ENCODE measurements at places on chromosomes 5 and 9.

GRCh38 chr9:2469681-2470221 is 151.8 kb upstream of the VLDLR start:
- peak; percentile 96 for ATAC-seq

GRCh38 chr9:97386733-97387503 is 25.0 kb upstream of the TDRD7 start:
- peak; percentile 88 for ATAC-seq

DNA sequence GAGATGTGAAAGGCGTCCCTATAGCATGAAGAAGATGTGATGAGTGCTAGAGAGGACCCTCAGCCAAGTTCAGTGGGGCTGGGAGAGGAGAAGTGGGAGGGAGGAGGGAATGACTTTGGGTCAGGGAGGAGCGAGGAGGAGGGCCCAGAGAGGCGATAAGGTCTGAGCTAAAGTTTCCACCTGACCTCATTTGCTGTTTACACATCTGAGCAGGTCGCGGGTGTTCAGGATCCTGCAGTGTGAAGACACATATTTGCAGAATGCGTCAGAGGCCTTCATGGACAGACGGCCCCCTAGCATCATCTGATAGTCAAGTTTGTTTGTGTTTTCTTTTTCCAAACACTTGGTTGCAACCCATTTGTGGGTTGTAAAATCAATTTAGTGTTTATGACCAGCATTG is 18.9 kb upstream of the IGFBPL1 start:
- ATAC-seq: no peak

DNA sequence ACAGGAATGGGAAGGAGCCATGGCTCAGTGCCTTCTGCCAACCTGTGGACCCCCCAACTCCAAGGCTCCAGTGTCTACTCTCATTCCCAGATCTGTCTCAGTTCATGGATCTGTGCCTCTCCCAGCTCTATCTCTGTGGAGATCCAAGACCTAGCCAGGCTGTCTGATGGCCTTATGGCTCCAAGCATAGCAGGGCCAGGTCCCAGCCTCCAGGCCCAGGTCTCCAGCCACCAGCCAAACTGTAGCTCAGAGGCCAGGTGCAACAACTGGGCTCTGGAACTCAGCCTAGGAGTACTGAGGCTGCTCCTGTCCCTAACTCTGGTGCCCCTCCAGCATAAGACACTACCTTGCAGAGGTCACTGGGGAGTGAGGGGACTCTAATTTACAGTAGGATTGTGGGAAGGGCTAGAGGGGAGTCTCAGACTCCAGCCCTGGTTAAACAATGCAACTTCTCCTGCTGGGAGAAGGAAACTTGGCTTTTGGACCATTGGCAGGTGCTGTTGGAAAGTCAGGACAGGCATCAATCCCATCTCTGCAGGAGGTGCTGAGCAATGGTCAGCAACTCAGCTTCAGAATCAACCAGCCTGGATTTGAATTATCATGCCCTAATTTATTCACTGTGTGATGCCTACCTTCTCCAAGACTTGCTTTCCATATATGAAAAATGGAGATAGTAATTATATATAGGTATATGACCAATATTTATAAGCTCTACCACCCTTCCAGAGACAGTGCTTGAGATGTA is 63.0 kb downstream of the PCDH1 start:
- no peak for ATAC-seq

DNA sequence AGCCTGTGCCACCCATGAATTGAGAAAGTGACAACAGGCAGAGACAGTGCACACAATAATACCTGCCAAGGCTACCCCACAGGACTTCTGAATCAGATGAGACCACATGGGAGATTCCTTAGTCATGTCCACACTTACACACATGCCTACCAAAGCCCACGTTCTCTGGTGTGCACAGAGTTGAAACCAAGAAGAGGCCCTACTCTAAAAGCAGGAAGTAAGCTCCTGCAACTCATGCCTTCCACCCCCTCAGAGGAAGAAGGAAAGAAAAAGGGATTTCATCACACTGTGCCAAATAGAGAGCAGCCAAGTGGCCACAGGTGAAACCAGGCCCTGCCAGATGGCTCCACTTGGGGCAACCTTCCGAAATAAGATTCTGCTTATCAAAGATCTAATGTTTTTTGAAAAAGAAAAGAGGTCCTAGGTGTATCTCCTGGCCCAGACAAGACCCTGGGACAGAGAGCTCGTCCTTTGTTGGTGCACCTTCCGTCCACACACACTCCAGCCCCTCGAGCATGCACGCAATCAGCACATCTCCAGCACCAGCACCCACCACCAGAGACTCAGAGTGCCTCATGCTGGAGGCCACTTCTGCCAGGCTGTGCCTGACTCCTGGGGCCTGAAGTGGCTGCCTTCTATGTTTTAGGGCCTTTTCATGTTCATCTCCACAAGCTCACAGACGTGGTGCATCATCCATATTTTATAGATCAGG is 114.6 kb upstream of the SPOCK1 start:
- ATAC-seq: no peak

- peak; percentile 34 for ATAC-seq
Measured at GRCh38 chr5:179870403-179870903, 11.8 kb upstream of the MRNIP start.

DNA sequence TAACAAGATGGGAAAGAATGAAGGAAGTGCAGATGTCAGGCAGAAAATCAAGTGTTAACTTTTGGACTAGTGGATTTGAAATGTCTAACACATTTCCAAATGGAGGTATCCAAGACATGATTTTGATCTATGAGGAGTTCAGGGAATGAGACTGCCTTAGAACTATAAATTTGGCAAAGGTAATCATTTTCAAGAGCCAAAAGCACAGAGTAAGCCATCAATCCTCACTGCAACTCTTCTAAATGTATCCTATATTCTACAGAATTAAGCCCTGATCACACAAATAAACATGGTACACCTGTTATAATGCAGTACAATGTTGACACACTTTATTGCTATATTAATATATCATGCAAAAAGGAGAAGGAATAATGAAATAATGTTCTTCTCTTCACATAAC is 55.6 kb downstream of the SETX start:
- ATAC-seq: no peak

DNA sequence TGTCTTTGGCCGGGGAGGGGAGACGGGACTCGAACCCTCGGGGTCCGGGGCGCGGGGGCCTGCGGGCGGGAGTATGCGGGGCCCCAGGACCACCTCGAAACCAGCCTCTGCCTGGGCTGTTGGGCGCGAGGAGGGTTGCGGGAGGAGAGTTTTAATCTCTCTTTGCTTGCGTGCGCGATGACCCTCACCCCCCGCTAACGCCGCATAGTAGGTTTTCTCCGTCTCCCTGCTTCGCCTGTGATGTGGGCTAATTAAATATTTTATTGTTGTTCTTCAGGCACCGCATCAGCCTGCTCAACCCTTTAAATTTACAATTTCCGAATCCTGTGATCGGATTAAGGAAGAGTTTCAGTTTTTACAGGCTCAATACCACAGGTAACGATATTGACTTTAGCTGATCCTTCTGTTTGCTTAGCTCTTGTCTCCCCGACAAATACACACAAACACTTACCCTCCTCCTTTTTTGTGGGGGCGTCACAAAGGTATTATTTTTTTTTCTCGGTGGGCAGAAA is 1.7 kb downstream of the TLE4 start:
- ATAC-seq: no peak

DNA sequence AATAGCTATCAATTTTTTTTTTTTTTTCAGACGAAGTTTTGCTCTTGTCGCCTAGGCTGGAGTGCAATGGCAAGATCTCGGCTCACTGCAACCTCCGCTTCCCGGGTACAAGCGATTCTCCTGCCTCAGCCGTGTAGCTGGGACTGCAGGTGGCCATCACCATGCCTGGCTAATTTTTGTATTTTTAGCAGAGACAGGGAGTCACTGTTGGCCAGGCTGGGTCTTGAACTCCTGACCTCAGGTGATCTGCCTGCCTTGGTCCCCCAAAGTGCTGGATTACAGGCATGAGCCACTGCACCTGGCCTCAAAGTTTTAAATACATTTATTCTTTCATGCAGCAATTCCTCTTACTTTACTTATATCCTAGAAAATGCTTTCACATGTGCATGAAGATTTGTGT is 17.6 kb downstream of the TRIM14 start:
- no peak for ATAC-seq

GRCh38 chr5:153672347-153673090 is 182.0 kb downstream of the GRIA1 start:
- no peak for ATAC-seq

- peak; percentile 24 for ATAC-seq
Measured at GRCh38 chr5:169197343-169197742, 103.6 kb downstream of the SLIT3 start.

DNA sequence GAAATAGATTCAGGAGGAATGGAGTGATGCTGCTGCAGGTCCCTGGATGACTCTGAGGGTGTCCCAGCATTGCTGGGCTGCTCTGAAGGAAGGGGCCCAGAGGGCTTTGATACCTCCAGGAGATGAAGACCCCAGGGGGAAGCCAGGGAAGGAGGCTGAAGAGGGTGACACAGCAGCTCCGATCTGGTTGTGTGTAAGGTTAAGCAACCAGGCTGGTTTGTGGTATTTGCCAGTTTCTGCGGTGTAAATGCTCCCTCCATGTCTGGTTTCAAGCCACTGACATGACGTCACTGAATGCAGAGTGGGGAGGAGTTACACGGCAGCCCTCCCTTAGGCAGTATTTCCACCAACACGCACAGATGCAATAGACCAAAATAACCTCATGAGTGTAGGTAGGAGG is 40.0 kb upstream of the ORM1 start:
- ATAC-seq: peak; percentile 51

DNA sequence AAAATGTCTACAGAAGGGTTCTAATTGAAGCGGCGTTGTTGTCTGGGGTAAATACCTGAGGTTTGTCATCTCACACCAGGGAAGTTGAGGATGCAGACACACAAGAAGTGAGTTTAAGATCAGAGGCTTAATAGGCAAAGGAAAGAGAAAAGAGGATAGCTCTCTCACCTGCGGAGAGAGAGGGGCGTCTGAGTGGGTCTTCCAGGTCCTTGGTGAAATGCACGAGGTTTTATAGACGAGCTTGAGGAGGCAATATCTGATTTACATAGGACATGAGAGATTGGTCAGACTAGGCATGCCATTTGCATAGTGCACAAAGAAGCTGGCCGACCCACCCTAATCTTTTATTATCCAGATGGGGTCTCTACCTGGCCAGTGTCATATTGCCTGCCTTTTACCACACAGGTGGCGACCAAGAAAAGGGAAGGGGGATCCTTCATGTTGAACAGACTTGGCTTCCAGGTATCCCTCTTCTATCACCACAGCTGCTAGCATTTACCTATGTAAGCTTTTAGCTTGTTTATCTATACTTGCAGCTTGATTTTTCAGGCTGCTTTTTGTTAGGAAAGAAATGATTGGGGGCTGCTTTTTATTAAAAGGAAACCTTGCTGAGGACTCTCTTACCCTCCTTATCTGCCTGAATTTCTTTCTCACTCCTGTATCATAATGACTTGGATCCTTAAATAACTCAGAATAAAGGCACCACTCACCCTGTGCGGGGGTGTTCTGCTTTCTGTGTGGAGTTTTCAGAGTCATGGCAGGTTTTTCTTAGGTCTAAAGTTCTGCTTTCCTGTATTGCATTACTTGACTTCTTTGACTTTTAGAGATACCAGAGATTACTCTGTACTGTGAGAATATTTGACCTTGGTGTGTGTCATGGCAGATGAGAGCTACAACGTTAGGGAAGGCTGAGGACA is 9.4 kb upstream of the GLT6D1 start:
- no peak for ATAC-seq

DNA sequence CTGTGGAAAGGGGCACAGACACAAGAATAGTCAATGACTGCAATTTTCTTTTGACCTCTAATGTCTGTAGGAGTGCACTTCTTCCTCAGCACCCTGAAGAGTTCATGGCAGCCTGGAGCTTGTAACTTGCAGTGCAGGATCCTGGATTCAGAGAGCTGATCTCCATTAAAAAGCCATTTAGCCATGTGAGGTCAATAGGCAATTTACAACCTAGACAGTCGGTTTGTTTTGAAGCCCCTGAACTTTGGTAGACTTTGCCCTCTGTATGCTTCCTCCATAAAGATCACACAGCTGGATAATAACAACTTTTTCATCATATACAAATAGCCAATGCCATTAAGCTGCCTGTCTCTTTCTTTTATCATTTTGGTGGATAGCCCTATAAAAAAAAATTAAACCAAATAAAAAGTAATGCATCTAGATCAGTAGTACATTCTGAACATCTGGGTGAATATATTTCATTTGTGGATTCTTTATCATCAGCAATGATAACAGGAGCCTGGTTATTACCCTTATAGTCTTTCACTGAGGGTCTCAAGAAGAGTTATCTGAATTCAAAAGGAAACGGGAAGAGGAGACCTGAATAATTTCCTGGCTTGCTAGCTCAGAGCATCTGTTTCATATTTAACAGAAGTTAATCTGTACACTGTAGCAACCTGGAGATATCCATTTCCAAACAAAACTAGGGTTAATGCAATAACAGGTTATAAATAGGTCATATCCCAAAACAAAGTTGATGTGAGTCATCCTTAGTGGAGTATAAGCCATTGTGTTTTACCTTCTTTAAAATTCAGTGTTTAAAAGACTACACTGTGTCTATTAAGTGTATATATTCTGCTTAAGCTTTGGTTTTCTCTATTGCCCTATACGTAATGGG is 193.8 kb upstream of the ACTBL2 start:
- peak; percentile 96 for ATAC-seq

DNA sequence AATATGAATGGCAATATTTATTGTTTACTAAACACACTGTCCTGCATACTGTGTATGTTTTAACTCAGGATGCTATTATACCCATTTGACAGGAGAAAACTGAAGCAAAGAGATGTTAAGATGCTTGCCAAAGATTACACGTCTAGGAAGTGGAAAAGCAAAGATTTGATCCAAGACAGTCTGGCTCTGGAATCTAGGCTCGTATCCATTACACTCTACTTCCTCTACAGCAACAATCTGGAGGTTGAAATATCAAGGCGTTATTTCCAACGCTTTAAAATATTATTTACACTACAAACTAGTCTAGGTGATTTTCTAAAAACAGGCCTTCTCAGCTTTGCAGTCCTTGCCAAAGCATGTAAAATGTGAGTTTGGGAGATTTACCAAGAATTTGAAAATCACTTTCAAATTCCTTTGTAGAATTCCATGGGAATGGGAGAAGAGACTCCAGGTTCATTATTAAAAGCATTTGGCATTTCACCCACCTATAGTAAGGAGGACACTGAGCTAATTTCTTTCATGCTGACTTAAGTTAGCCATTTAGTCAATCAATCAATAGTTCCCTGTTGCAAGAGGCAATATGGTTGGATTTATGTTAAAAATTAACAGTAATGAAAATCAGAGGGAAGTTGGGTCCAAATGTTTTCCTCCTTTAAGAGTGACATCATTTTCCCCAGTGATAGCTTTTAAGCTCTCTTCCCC is 356.3 kb upstream of the SMARCA2 start:
- ATAC-seq: no peak

- no peak for ATAC-seq
Measured at GRCh38 chr5:143059976-143060765, 290.0 kb downstream of the ARHGAP26 start.

DNA sequence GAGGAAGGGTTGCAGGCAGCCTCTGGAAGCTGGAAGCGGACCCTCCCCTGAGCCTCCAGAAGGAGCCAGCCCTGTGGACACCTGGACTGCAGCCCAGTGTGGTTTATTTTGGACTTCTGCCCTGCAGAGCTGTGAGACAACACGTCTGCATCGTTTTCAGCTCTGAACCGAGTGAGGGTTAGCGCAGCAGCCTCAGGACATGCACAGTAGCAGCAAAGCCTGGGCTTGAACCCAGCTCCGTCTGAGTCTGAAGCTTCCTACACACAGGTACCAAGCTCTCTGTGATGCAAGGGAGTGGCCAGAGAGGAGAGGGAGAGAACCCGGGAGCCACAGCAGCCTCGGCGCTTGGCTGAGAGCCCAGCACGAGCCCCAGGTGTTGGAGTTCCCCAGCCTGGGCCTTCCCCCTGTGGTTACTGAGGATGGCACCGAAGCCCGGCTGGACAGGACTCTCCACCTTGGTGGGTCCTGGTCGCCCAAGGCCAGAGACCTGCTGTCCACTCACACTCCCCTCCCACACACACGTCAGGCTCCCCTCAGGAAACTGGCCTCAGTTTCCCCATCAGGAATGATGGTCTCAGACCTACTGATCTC is 128.2 kb downstream of the OLFM1 start:
- no peak for ATAC-seq

All from SK-N-SH treated with all-trans-retinoic acid at 6 μM for 48 hours (cell line).